Liver (tissue), 10 donors: ENCODE measurements at places on chromosomes 3 and 15.

DNA sequence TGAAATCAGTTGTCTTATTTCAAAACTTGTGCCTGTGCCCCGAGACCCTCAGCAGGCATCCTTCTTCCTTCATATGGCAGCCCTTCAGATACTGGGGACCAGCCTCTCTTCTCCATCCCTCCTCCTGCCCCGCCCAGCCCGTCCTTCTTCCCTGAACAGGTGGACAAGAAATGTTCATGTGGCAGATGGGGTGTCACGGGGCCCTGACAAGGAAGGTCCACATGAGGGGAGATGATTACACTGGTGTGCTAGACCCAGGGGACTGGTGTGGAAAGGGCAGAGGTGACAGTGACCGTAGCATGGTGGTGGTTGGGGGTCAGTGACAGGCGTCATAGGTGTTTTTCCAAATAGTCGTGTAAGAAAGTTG is 150.9 kb downstream of the CHDH start:
- peak; percentile 16 for DNase-seq

DNA sequence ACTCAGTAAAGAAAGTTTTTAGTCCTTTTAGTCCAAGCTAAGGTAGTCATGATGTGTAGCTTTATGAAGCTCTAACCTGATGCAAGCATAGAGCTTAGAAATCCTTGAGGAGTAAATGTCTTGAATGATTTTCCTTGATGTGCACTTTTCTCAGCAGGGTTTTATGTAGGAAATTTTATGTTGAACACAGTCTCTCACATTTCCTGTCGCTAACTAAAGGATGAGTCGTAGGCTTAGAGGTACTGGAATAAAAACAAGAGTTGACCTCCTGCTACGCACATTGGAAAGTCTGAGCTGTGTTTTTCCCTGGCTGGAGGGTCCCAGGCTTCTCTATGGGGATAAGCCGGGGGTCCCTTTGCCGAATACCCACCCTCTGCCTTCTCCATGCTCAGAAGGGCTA is 34.7 kb upstream of the ZPLD1 start:
- DNase-seq: no peak

DNA sequence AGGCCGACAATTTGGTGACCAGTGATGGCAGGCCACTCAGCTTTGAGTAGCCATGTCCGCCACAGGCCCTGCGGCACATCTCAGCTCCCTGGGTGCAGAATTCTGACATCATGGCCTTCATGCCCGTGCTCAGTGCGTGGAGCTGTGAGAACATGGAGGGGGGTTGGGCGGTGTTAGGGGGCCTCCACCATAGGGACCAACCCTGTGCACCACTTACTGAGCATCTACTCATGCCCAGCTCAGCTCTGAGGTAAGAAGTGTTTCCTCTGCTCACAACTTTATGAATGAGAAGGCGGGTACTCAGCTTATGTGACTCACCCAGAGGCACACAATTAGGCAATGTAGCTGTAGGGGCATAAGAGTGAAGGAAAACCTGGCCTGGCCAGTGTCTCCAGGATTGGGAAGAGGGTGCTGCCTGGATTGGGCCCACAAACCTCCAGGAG is 10.5 kb downstream of the ACOX2 start:
- no peak for DNase-seq

DNA sequence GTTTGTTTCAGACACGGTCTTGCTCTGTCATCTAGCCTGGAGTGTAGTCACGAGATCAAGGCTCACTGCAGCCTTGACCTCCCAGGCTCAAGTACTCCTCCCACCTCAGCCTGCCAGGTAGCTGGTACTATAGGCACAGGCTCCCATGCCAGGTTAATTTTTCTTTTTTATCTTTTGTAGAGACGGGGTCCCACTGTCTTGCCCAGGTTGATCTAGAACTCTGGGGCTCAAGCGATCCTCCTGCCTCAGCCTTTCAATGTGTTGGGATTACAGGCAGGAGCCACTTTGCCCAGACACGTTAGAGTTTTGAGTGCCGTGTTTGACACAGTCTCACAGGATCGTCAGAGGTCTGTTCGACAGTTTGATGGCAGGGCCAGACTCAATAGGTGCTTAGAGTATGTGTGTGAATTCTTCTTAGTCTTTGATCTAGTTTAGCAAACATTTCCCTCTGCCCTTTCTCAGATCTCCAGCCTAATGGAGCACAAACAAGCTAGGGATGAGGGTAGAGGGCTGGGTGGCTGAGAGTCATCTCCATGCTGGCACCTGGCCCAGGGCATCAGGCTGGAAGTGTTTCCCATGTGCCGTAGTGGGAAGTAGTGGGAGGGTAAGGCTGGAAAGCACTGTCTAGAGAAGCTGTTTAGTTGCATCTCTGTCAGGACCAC is 66.1 kb upstream of the DLG1 start:
- no peak for DNase-seq

- DNase-seq: no peak
Measured at GRCh38 chr3:42118762-42119361, 27.7 kb downstream of the TRAK1 start.

DNA sequence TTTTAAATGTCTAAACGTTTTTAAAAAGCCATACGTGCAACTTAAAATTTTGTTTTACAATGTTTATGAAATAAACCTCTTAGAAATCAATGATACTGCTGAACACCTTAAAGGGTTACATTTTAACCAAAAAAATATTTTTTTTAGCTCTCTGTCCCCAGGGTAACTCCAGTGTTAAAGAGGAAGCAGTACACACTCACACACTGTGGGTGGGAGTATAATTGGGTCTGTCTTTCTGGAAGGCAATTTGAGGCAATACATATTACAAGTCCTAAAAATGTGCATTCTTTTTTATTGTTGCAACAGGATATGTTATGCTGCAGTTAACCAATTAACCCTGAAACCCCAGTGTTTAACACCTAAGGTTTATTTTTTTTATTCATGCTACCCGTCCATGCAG is 34.1 kb downstream of the WHAMM start:
- DNase-seq: no peak

DNA sequence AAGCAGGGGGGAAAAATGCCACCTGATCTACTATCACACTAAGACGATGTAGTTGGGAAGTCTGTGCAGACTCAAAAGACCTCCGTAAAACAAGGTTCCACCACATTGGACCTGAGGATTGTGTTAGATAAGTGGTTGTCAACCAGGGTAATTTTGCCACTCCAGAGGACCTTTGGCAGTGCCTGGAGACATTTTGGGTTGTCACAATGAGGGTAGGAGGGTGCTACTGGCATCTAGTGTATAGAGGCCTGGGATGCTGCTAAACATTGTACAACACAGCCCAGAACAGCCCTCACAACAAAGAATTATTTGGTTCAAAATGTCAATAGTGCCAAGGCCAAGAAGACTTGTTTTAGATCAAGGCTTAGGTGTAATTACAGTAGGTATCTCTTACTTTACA is 14.6 kb upstream of the ZBED2 start:
- no peak for DNase-seq

DNA sequence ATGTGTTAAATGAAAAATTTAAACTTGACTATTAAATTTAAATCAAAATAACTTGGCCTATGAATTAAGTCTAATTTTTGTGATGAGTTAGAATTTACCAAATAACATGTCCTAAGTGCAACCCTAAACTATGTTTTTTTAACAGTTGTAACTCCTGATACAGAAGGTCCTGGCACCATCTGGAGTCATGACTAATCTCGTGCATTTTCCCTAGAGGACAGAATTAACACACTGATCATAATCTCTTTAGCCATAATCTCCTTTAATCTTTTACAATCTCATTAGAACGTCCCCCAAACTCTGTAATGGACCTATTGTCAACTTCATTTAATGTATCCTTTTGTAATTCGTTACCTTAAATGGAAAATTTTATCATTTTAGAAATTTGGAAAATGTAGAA is 100.6 kb downstream of the SUCNR1 start:
- DNase-seq: no peak

DNA sequence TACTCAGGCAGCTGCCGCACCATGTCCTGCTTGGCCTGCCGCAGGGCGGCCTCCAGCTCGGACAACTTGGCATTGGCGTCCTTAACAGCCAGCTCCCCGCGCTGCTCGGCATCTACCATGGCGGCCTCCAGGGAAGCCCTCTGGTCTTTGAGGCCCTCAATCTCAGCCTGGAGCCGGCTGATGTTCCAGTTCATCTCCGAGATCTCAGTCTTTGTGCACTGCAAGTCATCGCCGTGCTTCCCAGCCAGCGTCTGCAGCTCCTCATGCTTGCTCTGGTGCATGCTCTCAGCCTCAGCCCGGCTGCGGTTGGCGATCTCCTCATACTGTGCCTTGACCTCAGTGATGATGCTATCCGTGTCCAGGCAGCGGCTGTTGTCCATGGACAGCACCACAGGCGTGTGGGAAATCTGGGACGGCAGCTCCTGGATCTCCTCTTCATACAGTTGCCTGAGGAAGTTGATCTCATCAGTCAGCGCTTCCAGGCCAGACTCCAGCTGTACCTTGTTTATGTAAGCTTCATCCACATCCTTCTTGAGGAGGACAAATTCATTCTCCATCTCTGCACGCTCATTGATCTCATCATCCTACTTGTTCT is 15.5 kb upstream of the PSTPIP1 start:
- no peak for DNase-seq

DNA sequence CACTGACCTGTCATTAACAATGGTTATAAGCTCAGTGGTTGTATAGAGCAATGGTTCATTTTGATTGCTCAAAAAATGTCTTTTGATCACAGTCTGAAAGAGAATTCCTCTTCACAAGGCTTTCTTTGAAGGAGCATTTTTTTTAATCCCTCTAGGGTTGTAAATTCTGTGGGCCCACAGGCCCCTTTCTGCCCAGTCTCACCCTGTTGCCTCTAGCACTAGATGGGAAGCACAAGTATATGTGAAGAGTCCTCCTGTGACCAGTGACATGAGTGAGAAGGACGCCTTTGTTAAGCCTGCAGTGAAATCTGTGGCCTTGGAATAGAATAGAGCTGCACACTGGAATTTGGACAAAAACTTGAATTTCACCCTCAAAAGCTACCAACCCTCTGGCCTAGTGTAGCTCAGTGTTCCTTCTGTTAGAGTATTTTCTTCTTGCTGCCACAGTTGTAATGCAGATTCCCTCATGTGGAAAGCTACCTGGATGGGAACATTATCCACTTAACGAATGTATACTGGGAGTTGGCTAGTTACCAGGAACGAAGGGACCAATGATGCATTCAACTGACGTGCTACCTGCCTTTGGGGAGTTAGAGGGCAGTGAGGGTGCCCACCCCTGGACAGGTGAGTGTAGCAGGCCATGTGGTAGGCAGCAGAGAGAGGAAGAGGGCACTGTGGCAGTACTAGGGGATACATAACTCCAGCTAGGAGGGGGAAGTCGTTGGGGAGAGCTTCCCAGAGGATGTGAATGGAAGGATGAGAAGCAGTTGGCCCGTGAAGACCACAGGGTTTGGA is 28.3 kb upstream of the RYR3 start:
- no peak for DNase-seq

GRCh38 chr3:149310796-149311534 is 22.5 kb downstream of the TM4SF18 start:
- DNase-seq: no peak

DNA sequence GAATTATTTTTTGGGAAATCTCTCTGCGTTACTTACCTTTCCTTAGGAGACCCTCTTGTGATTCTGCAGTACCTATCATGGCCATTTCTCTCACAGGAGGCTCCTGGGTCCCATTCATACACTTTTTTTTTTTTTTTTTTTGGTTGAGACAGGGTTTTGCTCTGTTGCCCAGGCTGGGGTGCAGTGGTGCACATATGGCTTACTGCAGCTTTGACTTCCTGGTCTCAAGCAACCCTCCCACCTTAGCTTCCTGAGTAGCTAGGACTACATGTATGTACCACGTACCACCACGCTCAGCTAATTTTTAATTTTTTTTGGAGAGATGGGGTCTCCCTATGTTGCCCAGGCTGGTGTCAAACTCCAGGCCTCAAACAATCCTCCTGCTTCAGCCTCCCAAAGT is 36.1 kb downstream of the TRAK1 start:
- no peak for DNase-seq

DNA sequence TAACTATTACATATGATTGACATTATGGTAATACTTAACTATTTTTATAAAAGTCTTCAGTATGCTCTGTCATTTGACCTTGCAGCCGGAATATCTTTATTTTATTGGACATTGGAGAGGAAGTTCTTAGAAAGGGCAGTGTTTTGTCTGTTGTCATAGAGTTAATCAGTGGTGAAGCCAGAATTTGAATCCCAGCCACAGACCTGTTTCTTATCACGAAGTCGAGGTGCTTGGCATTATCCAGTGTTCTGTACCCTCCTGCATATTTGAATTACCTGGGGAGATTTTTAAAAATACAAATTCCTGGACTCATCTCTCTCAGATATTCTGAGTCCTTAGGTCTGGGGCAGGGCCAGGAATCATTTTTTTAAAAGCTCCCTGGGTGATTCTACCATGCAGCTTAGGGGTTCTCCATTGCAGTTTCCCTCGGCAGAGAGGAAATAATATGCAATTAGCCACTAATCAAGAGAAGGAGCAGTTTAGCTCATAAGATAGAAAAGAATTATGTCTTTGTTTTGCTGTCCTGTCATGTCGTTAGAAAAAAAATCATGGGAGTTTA is 195.6 kb upstream of the CFAP20DC start:
- DNase-seq: no peak

DNA sequence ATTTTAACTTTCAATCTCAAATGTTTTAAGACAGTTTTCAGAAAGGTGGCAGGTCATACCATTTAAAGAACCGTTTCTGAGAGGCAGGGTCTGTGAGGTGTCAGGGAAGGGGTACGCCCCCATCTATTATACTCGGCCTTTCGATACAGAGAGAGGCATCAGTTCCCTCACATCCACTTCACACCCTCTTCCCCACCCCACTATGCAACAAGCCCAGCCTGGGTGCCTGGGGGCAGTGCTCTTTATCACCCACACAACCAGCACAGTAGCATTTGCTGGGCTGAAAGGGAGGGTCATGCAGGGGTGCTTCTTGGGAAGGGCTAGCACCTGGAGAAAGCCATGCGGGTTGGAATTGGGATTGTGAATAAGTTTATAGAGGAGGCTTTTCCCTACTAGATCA is 56.0 kb upstream of the KCNMB2 start:
- DNase-seq: no peak

DNA sequence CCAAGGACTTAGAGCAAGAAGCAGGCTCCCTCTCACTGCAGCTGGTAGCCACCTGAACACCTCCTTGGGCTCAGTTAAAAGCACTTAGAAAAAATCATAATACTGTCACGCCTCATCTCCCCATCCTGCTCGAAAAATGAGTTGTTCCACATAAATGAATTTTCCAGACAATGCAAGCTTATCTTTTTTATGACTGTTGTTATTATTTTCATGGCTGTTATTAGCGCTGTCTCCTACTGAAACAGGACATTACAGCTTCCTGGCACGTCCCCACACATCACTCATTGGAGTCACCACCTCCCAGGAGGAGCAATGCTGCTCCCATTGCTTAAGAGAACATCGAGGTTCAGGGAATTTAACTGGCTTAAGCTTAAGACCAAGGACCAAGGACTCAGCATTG is 26.5 kb downstream of the CCDC33 start:
- no peak for DNase-seq

- DNase-seq: no peak
Measured at GRCh38 chr3:30130391-30130790, 476.0 kb upstream of the TGFBR2 start.

- DNase-seq: no peak
Measured at GRCh38 chr3:62318365-62318751, 55.0 kb downstream of the FEZF2 start.
